Activated CD4-positive, alpha-beta T cell treated with anti-CD3 and anti-CD28 coated beads, Interleukin-10, Interleukin-2, amounts not matched to agents 100 ng/mL and 50 ng/mL, durations not matched to agents 16 hours and 8 hours (primary cell): ENCODE measurements at places on chromosomes 2 and 18.

DNA sequence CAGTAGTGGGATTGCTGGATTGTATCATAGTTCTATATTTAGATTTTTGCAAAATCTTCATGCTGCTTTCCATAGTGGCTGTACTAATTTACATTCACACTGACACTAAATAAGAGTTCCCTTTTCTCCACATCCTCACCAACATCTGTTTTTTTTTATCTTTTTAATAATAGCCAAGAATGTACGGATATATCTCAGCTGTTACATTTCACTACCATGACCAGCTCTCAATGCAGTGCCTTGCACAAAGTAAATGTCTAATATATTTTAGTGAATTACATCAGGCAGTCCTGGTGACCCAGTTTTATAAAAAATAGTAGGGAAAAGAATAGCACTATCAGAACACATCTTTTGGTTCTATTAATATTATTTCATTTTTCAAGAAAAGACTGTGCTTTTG lies 161.8 kb downstream of the LNPK start:
- DNase-seq = no peak

GRCh38 chr2:97868986-97869721 lies 126.6 kb downstream of the TMEM131 start:
- DNase-seq = peak; percentile 17

GRCh38 chr18:48990481-48991318 lies 39.9 kb upstream of the SMAD7 start:
- DNase-seq = no peak

GRCh38 chr18:79510046-79510685 lies 114.4 kb downstream of the NFATC1 start:
- DNase-seq = no peak

- DNase-seq = no peak
Measured at GRCh38 chr2:66522611-66523376, 87.9 kb downstream of the MEIS1 start.

DNA sequence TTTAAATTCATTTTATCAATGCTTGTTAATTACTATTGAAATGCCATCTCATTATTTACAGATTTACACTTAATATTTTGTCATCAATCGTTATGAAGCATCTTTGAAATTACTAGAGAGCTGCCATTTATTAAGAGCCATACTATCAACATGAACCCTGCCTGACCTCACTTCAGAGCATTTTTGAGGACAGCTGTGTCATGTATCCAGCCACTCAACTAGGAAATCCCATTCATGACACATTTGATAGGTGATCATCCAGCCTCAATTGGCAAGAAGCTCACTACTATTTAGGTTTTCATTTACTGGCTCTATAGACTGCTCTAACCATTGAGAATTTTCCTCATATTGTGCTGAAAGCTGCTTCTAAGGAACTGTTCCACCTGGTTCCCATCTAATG lies 40.6 kb upstream of the TLK1 start:
- no peak for DNase-seq
